ENCODE measurements at places on chromosomes 3 and 15.
A peak's percentile ranks its signal among the peaks of the same experiment; 100 is the strongest.

GRCh38 chr15:101413239-101413638 is 76.3 kb downstream of the PCSK6 start:
- DNase-seq, result no peak

- DNase-seq, result no peak
These were observed 532.2 kb downstream of the NTRK3 start for GRCh38 chr15:87724330-87724729.

- no peak for DNase-seq
These were observed 6.3 kb downstream of the CCNB2 start for GRCh38 chr15:59111251-59111650.

- DNase-seq, result no peak
These were observed 730 bp downstream of the MYD88 start for GRCh38 chr3:38139191-38139590.

- DNase-seq, result no peak
These were observed 7.3 kb upstream of the ZBTB38 start for GRCh38 chr3:141360888-141361598.

- no peak for DNase-seq
These were observed 465.1 kb downstream of the FOXP1 start for GRCh38 chr3:71118436-71118835.

- no peak for DNase-seq
These were observed 29.3 kb upstream of the SLC24A5 start for GRCh38 chr15:48091522-48091921.

DNA sequence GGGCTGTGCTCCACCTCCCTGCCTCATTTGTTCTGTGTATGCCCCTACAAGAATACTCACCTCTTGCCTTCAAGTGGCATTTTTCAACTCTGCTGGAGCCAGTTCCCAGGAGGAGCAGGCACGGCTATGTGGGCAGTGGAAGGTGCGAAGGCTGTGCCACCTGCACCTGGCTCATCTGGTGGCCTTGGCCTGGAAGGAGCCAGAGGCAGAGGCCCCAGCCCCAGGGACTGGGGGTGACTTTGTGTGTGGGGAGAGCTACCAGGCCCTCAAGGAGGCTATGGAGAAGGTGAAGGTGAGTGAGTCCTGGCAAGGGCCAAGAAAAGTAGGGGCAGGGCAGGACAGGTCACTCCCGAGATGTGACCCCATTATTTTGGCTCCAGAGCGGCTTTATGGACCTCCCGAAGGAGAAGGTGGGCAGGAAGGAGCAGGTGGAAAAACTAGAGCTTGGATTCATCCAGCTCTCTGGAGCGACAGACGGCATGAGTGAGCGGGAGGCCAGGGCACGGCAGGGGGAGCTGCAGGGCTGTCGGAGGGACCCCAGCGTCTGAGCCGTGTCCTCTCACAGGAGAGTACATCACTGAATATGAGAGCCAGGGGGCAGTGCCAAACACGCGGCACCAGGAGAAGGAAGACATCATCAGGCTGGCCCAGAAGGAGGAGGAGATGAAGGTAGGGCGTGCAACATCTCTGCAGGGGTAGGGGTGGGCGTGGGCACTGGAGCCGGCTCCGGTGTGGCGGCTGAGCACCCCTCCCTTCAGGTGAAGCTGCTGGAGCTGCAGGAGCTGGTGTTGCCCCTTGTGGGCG is 57.3 kb upstream of the UBE2Q2 start:
- no peak for DNase-seq

DNA sequence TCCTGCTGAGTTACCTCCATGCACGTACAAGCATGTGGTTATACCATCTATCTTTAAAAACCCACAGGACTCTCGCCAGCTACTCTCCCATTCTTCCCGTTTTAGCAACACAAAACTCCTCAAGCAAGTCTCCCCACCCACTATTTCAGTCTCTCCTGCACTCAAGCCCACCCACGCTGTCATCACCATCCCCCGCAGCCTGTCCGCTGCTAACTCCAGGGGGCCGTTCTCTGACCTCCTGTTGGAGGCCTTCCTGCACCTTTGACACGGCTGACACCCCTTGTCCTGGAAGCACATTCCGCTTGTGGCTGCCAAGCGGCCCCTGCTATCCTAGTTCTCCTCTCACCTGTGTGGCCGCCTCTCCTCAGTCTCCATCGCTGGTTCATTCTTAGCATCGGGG is 7.5 kb upstream of the PCSK6 start:
- no peak for DNase-seq

DNA sequence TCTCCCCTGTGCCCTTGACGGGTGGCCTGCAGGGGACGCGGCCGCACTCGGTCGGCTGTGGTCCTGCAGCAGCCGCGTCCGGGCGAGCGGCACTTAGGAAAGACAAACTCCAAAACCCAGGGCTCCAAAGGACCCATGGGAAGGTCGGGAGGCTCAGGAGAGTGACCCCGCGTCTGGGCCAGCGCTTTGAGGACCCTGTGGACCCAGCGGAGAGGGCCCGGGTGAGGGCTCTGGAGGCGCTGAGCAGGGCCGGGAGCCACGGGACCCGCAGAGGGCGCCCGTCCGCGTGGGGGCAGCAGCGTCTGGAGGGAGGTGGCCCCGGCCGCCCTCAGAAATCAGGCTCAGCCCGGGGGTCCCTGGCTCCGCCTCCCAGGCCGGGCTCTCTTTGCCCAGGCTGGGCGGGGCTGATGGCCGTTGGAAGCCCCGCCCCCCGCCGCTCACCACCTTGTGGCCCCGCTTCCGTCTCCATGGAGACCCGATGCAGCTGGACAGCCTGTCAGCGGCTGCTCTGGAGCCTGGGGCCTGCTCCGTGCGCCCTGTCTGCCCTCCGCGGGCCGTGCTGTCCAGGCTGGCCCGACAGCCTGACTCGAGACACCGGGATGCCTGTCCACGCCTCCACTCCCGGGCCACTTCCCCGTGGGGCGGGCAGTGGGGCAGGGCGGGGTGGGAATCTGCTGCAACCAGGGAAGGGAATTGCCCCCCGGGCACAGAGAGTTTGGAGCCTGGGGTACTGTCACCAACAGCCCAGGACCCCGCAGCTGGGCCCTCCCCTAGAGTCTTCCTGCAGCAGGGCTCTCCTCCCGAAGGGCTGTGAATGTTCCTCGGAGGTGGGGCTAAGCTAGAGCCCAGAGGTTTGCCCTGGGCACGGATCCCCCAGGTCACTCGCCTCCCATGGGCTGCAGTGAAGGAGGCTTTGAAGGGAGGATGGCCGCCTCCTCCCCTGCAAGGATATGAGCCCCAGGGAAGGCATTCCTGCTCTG is 34.8 kb upstream of the RPL32 start:
- DNase-seq, result no peak

- DNase-seq, result no peak
These were observed 1.7 kb downstream of the SYNM start for GRCh38 chr15:99106417-99107220.

GRCh38 chr15:38354315-38354929 is 99.5 kb upstream of the FAM98B start:
- peak; percentile 16 for DNase-seq

DNA sequence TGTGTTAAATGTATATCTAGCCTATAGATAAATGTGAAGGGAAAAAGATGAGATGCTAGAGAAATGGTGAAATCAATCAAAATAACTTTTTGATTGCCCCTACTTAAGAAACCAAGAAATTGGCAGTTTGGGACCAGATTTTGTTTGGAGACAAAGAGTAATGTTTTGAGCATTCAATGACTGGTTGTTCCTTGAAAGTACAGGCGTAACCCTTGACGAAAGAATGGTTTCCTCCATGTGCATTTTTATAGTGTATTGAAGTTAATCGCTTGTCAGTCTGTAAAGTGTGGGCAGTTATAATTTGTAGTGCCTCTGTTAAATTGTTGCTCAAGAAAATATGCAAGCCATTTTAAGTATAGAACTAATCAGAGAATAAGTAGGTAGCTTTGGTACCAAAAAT is 1.2 kb downstream of the KIF23 start:
- no peak for DNase-seq

GRCh38 chr3:154151969-154152368 is 30.8 kb downstream of the ARHGEF26 start:
- DNase-seq, result no peak

GRCh38 chr15:98727115-98728040 is 79.0 kb downstream of the IGF1R start:
- no peak for DNase-seq

GRCh38 chr3:106534206-106534605 is 665.4 kb upstream of the CBLB start:
- DNase-seq, result peak; percentile 21

GRCh38 chr3:187629711-187630110 is 40.5 kb downstream of the SST start:
- DNase-seq, result no peak

GRCh38 chr3:190446573-190447279 is 3.0 kb downstream of the TMEM207 start:
- DNase-seq, result no peak

DNA sequence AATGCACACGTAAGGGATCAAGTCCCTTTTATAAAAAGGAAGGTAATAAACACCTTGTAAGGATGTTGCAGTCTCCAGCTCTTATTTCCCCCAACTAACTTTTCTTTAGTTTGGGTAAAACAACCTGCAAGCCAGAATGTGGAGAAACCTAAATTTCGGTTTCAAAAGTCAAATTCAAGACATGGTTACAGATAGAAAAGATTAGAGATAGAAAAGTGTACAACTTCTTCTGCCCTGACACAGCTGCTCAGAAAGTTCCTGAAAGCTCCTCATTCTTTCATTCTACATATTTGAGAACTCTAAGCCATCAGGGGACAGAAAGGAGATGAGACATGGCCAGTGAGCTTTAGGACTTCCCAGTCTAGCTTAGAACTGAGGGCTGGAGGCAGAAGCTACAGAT is 574.9 kb downstream of the DIPK2A start:
- no peak for DNase-seq

DNA sequence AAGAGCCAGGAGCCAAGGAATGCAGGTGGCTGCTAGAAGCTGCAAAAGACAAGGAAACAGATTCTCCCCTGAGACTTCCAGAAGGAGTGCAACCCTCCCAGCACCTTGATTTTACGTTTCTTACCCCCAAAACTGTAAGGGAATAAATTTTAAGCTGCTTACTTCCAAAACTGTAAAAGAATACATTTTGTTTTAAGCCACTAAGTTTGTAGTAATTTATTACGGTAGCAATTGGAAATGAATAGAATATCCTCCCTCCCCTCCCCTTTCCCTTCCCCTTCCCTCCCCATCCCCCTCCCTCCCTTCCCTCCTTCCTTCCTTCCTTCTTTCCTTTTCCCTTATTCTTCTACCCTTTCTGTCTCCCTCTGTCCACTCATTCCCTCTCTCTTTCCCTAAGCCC is 203.7 kb upstream of the CFAP20DC start:
- DNase-seq, result no peak
